ENCODE measurements at places on chromosomes 11 and 22.

DNA sequence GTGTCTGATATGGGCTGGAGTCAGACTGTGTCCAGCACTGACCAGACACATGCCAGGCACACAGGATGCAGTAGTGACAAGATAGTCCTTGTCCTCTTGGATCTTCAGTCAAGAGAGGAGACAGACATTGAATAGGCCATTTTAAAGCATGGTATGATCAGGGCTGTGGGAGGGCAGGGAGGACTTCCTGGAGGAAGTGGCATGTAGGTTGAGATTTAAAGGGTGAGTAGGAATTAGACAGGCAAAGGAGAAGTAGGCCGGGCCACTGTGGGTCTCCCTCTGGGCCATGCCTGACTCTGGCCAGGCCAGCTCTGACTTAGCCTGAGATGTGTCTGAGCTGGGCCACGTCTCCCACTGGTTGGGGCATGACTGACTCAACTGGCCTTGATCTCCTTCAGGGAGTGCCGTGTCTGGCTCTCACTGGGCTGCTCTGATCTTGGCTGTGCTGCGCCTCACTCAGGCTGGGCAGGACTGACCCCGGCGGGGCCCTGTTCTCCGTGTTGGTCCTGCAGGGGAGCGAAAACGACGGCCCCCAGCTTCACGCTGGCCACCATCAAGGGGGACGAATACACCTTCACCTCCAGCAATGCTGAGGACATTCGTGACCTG, 71.2 kb downstream of the MYO7A start:
- DNase-seq = no peak

DNA sequence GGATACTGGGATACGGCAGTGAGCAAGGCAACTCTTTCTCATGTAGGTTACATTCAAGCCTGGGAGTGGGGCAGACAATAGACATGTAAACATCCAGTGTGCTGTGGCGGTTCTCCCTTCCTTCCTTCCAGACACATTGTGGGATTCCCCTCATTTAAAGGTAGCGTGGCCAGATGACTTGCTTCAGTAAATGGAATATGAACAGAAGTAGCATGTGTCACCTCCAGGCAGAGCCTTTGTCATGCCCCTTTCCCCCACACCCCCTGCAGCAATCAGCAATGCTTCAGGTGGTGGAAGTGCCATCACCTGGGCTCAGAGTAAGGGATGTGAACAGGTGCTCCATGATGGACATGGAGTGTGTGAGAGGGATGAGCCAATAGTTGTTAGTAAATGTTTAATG, 34.8 kb upstream of the TTC12 start:
- no peak for DNase-seq

GRCh38 chr22:23163665-23164064, 16.6 kb upstream of the BCR start:
- peak; percentile 34 for DNase-seq

DNA sequence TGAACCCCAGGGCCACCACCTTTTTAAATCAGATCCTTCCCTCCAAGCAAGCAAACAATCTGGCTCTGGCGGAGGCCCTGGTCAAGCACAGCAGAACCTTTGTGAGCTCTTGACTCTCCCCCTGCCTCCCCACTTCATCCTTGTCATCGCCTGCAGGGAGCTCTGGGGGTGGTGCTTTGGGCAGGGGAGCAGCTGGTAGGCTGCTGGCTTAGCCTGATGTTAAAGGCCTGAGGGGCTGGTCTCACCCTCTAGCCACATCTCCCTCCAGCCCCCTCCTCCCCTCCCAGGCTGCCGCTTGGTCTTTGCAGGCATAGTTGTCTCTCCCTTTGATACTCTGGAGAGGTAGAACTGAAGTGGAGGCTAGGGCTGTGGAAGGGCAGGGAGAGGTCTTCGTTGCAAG, 50.9 kb downstream of the THAP12 start:
- DNase-seq = no peak

GRCh38 chr11:121524233-121524631, 71.5 kb upstream of the SORL1-AS1 start:
- peak; percentile 83 for DNase-seq

DNA sequence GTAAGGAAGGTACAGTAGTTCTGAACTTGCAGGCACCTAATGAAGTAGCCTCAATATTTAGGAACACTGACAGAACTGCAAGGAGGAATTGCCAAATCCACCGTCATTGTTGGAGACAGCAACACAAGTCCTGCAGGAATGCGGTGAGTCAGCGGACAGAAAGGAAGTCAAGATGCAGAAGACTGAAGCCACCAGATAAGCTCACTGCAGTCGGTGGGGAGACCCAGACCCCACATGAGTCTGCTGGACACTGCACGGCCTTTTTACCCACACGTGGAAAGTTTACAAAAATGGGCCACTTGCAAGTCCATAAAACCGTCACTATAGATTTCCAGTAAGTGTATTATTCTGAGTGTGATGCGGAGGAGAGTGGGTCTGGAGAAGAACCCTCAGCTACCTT, 1471.6 kb downstream of the TBC1D22A start:
- no peak for DNase-seq

DNA sequence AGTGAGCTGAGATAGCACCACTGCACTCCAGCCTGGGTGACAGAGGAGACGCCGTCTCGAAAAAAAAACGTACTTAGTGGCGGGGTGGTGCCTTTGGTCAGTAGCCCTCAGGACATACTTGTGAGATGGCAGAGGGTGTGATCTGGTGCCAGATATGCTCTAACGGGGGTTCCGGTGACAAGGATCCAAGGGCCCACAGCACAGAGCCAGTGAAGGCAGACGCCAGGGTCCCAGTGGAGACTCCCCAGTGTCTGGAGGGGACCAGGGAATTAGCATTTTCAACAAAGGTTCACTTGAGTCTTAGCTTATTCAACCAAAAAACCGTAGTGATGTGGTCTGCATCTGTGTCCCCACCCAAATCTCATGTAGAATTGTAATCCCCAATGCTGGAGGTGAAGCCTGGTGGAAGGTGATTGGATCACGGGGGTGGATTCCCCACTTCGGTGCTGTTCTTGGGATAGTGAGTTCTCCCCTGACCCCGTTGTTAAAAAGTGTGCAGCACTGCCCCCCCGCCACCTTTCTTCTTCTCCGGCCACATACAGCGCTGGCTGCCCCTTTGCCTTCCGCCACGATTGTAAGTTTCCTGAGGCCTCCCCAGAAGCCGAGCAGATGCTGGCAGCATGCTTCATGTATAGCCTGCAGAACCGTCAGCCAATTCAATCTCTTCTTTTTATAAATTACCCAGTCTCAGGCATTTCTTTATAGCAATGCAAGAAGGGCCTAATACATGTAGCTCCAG, 26.6 kb upstream of the OSBPL5 start:
- DNase-seq = no peak

DNA sequence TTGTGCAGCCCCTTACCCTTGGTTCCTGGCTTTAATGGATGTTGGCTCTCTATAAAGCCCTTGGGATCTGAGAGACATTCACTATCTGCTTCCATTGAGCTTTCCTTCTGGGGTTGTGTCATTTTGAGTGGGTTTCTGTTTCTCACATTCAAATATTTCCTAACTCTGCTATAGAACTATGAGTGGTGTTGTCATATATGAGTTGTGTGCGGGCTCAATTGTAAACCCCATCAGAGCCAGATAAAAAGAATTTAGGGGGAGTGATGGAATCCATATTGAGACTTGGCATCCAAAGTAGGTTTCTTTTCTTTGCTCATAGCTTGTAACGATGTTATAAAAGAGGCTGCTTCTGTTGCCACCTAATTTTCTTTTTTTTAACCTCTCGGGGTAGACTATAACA, 41.8 kb upstream of the SPON1 start:
- no peak for DNase-seq
